ENCODE measurements at places on chromosomes 7 and 10.
A peak's percentile ranks its signal among the peaks of the same experiment; 100 is the strongest.

DNA sequence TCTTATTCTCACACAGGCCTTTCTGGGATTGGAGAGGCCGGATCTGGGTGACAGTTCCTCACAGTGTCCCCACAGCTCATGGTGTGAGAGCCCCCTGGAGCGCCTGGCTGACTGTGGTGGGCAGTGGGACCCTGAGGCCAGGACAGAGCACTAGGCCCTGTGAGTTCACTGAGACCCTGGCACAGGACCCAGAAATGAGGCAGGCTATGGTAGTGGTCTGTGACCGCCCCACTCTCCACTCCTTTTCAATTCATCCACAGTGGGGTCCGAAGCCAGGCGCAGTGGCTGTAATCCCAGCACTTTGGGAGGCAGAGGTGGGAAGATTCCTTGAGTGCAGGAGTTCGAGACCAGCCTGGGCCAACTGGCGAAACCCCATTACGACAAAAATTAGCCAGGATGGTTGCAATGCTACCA, 95.9 kb upstream of the TNRC18 start:
- DNase-seq = no peak

DNA sequence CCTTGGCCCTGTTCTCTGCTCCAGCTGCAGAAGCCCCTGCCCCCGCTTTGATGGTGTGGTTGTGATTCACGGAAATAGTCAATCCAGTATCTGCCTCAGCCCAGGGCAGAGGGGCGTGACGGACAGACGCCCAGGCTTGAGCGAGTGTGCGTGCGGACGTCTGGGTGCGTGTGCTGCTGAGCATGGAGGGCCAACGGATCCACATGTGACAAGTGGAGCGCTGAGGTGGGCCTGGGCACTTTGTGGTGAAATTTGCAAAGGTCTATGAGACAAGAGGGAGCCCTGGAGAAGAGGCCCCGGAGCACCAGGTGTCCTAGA, 94.4 kb downstream of the WDR37 start:
- no peak for DNase-seq

- DNase-seq = no peak
Measured at GRCh38 chr10:12972146-12972545, 29.4 kb downstream of the CCDC3 start.

DNA sequence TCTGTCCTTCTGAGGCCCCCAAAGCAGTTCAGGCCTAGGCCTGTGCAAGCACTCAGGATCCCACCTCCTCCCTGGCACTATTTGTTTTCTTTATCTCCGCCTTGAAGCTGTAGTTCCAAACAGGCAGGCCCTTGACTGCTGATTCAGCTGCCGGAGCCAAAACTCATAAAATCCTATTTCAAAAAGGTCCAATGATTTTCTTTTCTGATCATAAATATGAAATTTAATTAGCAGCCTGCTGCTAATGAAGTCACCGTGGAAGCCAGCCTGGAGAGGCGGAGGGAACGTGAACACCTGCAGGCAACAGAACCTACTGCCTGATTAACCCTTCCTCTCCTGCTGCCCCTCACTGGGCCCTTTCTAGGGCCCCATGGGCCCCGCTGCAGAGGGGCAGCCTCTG, 60.1 kb downstream of the CARD11 start:
- DNase-seq = no peak

DNA sequence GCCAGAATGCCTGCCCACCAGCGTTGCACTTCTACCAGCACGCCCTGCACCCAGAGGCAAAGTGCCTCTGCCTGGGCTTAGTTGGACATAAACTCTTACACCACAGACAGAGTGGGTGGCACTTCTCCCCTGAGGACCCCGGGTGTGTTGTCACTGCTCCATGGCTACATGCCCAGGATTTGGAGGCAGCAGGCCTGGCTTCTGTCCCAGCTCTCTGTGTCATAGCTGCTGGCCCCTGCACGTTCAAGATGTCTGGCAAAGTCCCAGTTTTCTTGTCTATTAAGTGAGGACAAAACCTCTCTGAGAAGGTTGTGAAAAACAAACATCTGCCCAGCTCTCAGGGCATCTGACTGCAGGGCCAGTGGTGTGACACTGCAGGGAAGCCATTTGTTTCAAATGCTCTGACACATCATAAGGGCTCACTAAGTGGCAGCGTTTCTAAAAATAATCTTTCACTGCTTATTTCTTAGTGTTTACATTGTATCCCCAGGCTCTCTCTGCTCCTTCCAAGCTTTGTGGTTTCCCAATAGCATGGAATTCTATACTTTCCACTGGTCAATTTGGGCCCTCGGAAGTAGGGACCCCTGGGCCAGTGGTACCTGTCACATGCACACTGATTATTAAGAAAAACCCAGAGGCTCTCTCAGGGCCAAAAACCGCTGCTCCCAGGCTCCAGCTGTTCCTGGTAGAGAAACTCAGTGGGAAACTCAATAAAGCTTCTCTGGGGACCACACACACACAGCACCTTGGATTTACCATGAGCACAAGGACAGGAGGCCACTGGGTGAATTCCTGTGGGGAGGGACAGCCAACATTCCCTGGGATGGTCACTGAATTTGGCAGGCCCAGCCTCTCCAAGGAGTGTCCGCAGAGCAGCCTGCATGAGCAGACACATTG, 86.2 kb upstream of the ANLN start:
- DNase-seq = peak; percentile 95
